Gastrocnemius medialis (tissue), 4 donors: ENCODE measurements at places on chromosomes 5 and 9.

DNA sequence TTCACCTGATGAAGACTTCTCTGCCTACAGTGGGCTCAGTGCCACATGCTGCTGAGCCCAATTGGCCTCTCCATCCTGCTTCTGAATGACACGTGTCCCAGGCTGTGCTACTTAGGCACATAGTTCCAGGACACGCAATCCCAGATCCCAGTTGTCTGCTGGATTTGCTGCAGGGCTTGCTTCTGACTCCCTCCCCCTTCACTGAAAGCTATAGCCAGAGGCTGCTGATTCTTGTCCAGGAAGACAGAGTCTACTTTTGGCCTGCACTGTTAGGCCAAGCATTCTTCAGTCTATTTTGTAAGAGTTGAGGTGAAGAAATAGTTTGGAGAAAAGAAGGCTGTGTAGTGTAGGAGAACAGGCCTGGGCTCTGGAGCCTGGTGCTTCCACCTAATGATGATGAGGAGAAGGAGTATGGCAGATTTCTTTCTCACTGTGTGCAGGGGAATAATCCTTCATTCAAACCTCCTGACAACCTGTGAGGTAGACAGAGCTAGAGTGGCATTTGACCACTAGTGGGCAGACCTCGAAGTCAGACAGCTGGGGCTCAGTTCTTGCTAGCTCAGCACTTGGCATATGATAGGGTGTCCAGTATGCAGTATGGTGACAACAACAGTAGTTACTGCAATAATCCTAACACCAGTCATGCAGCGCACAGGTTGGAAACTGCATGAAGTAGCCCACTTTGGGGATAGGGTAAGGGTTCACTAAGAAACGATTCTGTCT, 19.5 kb upstream of the ASPN start:
- peak; percentile 69 for DNase-seq

- no peak for DNase-seq
These were observed 18.5 kb upstream of the QRFP start for GRCh38 chr9:130915096-130915447.

GRCh38 chr9:131727795-131728545, 11.9 kb downstream of the RAPGEF1 start:
- no peak for DNase-seq

- no peak for DNase-seq
These were observed 1.6 kb downstream of the BSPRY start for GRCh38 chr9:113350937-113351336.

GRCh38 chr9:126984969-126985368, 70.4 kb downstream of the RALGPS1 start:
- DNase-seq, result peak; percentile 90

GRCh38 chr9:13832446-13832845, 481.5 kb downstream of the NFIB start:
- no peak for DNase-seq

DNA sequence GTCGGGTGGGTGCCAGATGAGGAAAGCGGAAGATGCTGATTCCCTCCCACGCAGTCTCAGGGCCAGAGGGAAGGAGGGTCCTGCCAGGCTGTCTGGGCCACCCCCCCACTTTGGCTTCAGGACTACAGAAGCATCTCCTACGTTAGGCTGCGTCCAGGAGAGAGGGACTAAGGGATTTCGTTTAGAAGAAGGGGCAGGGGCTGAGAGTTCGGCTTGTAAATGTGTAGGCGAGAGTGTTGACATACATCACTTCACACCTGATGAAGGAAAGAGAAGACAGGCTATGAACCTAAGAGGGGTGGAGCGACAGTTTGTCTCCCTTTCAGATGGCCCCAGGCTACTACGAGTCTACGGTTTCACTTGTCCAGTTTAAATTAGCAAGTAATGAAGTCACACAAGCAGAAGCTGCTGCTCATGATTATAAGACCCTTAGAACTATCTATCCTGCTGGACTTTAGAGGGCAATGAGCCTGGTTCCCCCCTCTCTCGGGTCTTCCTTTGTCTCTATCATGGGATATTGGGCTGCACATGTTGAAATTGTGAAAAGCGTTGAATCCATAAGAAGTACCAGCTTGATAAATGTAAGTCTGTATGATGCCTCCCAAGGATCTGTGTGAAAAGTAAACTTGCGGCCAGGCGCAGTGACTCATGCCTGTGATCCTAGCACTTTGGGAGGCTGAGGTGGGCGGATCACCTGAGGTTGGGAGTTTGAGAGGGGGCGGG, 193.0 kb downstream of the AOPEP start:
- no peak for DNase-seq

GRCh38 chr5:156388233-156388632, 61.3 kb downstream of the SGCD start:
- no peak for DNase-seq

- DNase-seq, result no peak
These were observed 27.0 kb downstream of the GTF3C4 start for GRCh38 chr9:132697230-132697629.

DNA sequence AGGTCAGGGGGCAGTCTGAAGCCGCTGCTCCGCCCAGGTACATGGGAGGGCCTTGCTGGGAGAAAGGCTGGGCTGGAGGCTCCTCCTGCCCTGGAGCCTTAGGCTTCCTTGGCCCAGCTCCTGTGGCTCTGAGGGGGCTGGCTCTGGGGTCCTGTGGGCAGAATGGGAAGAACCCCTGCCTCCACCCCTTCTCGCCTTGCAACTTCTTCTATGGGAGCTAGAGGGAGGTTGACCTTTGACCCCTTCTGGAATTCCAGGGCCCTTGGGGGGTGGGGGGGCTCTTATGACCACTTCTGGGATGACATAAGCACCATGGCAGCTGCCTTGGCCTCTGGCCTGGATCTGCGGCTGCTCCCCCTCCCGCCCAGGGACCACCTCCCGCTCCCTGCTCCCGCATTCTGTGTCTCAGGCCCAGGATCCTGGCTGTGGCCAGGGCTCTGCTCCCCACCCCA, 32.2 kb downstream of the IER5L start:
- DNase-seq, result no peak

DNA sequence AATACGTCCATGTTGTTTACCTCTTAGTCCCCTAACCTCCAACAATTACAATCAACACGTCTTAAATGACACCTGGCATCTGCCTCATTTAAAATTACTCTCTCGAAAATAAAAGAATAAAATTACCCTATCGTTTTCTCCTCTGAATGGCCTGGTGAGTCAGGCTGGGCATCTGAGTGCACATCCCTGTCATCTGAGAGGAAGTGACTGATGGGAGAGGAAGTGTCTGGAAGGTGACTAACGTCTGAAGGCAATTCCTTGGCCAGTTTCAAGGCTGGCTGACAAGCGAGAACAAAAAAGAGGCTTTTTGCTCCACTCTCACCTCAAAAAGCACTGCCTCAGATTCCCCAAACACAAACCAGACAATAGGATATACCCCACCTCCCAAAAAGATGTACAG, 57.7 kb downstream of the MAPKAP1 start:
- DNase-seq, result peak; percentile 4

DNA sequence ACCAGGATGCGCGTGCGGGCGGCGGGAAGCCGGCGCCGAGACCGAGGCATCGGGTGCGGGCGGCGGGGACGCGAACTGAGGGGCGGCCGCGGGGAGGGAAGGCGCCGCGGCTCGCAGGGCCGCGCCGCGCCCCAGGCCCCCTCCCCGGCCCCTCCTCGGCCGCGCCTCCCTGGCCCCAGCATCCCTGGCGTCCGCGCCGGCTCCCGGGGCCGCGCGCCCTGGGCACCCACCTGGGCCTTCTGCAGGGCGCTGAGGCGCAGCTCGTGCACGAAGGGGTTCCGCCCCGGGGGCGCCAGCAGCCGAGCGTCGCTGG, 324 bp downstream of the LPCAT1 start:
- DNase-seq, result no peak

- DNase-seq, result no peak
These were observed 12.2 kb downstream of the IRF1 start for GRCh38 chr5:132478366-132478871.

GRCh38 chr5:16980983-16981382, 44.9 kb upstream of the MYO10 start:
- no peak for DNase-seq

- no peak for DNase-seq
These were observed 69.6 kb upstream of the PJA2 start for GRCh38 chr5:109479260-109479860.

DNA sequence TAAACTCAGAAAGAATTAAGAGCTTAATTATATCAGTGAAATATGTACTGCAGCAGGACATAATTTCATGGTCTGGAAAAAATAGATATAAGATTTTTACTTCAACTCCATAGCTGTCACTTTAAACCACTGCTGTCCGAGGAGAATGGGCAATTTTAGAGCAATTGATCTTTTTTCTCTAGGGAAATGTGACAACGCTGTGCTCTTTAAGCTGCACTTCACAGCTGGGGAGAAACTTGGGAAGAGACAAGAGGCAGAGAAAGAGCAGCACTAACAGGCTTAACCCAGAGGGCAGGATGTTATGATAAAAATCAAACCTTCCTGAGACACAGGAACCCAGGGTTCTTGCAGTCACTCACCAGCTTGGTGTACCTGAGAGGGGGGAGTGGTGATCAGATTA, 92.0 kb downstream of the SPOCK1 start:
- no peak for DNase-seq

DNA sequence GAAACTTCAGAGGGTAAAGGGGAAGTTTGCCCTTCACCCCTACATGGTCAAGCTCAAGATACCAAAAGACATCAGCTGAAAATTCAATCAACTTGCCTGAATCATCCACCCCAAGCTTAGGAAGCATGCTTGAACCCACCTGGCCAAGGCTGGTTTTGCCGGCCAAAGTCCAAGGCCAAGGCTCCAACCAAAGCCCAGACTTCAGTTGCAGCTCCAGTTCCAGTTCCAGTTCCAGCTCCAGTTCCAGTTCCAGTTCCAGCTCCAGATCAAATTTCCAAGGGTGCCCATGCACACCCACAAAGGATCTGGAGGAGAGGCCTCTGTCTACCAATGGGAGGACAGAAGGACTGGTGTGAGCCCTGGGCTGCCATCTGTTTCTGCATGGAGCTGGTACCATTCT, 4.6 kb upstream of the SERINC5 start:
- DNase-seq, result no peak

DNA sequence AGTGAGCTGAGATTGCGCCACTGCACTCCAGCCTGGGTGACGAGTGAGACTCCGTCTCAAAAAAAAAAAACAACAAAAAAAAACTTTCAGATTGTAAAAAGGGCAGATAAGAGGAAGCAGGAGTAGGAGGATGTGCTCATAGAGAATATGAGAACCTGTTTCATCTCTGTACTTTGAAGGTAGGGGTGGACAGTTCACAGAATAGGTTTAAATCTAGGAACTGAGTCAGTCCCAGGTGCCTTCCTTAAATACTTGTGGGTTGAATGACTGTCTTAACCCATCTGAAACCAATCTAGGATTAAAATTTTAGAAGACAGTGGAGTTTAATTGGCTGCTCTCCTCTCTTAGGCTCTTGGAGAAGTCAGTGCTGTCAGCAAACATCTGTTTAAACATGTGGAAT, 12.4 kb downstream of the POLK start:
- DNase-seq, result no peak

DNA sequence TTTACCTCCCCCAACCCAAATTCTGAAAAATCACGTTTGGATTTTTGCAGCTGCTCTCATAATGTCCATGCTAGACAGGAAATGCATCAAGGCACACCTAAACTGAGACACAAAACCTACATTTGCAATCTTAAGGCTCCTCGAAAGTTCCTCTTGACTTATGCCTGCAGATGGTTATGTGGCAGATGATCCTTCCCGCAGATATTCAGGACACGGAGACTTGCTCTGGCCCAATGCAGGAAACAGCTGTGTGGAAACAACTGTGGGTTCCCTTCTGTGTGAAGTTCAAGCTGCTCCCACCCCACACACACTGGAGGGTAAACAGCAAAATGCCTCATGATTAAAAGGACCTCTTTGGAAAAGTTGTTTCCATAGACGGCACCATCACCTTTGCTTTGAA, 253.8 kb downstream of the EBF1 start:
- no peak for DNase-seq

- DNase-seq, result no peak
These were observed 112.3 kb downstream of the MARCHF3 start for GRCh38 chr5:126917918-126918614.

DNA sequence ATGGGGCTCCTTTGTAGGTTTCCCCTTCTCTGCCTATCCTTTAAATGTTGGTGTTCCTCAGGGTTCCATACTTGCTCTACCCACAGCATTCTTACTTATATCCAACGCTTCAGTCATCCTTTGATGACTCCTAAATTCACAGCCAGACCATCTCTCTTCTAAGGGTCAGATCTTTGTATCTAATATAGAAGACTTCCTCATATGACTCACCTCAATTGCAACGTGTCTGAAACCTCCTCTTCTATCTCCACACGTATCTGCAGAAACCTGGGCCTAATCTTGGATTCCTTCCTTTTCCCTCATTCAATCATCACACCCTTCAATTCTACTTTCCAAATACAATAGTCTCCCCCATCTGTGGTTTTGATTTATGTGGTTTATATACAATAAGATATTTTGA, 68.3 kb downstream of the HMGCR start:
- no peak for DNase-seq

GRCh38 chr5:155562158-155562557, 548.6 kb downstream of the KIF4B start:
- DNase-seq, result no peak

- DNase-seq, result no peak
These were observed 26.6 kb downstream of the MRPL22 start for GRCh38 chr5:154967421-154968024.

DNA sequence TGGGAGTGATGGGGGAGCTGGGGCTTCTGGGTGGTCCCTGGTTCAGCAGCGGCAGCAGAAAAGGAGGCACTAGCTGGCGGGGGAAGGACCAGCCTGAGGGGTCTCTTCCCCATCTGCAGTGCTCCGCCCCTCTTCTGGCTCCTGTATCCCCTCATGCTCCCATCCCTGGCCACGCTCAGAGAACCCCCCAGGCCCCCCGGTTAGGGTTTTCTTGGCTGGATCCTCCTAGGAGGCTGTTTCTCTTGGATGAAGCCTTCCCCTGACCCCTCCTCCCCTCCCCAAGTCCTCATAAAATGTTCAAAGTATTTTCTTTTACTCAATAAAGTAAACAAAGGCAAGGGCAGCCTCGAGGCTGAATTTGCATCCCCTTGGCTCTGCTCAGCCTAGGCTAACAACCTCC, 60.8 kb downstream of the FGF18 start:
- DNase-seq, result no peak

- DNase-seq, result no peak
These were observed 20.2 kb downstream of the KYAT1 start for GRCh38 chr9:128861501-128861900.

GRCh38 chr5:60835554-60835953, 8.5 kb downstream of the ELOVL7 start:
- DNase-seq, result no peak

DNA sequence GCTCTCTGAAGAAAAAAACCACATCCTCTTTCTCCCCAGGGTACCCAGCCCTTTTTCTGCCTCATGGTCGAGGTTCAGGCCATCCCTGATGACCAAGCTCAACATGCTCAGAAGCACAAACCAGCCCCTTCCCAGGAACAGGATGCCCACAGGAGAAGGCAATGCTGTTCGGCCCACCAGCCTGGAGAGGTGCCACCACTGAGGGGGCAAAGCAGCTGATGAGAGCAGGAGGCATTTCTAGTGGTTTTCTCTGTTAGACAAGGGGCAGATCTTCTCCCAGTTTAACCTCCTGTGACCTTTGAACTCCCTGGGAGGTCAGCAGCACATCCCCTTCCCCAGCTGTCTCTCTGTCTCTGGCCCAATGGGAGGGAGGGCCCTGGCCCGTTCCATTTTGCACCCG, 73.0 kb downstream of the PAX5 start:
- no peak for DNase-seq

- DNase-seq, result no peak
These were observed 172.5 kb upstream of the OTULINL start for GRCh38 chr5:14408969-14409586.

- DNase-seq, result no peak
These were observed 42.5 kb upstream of the SLC9A3 start for GRCh38 chr5:566636-567309.
